ENCODE measurements at places on chromosomes 1 and 21. TPM values are rescaled to one million over a fixed set of nuclear protein-coding genes. Genes with fewer than 3 reads are reported as not detected.

CFHR4 gene
- not detected for total RNA-seq

DNA sequence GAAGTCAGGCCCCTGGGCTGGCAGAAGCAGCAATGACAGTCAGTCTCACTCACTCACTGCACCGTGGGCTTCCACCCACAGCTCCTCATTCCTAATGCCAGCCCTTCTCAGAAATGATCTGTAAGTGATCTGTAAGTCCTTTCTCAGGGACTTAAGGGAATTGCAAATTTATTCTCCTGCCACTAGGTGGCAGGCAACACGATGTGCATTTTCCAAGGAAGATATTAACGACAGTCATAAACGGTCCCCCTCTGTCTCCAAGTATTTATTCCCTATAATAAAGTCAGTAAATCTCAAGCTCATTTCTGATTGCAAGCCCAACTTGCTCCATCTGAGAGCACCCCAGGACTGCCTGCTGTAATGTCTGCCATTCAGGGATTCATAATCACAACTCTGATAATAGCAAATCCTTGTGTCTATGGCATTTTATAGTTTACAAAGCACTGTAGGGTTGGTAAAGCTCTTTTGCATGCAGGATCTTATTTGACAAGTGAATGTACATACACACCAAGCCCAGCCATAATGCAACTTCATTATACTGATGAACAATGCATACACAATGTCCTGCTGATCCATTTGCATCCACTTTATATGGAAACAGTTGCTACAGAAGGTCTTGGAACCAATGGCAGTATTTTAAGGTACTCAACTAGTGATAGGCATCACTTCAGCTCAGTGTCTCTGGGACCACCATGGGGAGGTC lies 380.5 kb upstream of the CAMK1G start:
- DNase-seq, result peak; percentile 46

VWA1 gene
- total RNA-seq, result 0.23 TPM

- DNase-seq, result no peak
These were observed 24.0 kb upstream of the CDC7 start for GRCh38 chr1:91476533-91477217.

DNA sequence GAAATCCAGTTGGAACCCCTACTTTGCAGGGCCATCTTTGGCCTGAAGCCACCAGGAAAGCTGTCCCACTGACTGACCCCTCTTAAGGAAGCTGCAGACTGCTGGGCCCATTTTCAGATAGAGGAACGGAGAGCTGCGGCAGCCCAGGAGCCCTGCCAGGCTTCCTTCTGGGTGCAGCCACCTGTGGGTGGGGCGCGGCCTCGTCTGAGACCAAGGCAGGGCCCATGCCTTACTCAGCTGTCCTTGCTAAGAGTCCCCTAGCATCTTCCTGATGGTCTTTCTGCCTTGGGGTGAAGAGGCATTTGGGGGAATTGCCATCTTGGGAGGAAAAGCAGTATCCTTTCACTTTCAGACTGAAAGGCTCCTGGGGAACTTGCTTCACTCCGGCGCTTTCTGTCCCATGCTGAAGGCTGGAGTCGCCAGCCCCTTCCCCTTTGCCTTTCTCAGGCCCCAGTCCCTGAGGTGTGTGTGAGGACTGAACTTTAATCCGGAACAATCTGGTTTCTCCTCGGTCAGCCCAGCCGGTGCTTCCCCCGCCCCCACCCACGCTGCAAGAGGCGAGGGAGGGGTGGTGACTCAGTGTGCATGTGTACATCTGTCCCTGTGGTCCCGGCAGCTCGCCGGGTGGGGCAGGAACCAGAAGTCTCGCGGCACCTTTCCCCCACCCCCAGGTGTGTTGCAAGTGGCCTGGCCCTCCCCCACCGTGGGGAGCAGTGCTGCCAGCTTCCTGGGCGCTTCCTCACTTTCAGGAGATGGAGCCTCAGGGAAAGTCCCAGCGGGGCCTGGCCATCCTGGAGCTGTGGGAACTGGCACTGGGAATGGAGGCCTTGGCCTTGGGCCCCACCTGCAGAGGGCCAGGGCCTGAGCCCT lies 5.1 kb downstream of the ZC3H12A start:
- peak; percentile 92 for DNase-seq

- no peak for DNase-seq
These were observed 196.1 kb upstream of the ESRRG start for GRCh38 chr1:216919060-216919970.

GRCh38 chr21:43818685-43819084 lies 29.3 kb downstream of the RRP1 start:
- no peak for DNase-seq

- DNase-seq, result no peak
These were observed 3.2 kb downstream of the IL23R start for GRCh38 chr1:67169496-67169895.

DNA sequence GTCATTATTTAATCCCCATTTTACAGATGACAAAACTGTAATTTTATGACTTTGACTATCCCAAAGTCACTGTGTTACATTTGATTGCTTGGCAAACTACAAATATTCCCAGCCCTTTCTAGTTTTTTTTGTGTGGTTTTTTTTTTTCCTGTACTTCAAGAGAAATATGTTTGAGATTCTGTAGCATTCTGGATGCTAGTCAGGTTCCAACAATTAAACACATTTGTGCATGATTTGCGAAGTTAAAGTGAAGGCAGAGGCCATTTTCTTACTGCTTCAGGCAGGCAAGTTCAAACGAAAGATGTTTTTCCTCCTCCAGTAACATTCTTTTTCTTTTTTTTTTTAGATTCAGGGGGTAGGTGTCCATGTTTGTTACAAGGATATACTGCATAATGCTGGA lies 107.9 kb upstream of the SERTAD4 start:
- DNase-seq, result no peak

PRAMEF9 gene
- not detected for total RNA-seq

GRCh38 chr1:149986486-149987296 lies 23.8 kb downstream of the OTUD7B start:
- DNase-seq, result peak; percentile 77

GRCh38 chr1:156691665-156692440 lies 13.5 kb downstream of the CRABP2 start:
- peak; percentile 52 for DNase-seq

HSPA6 gene
- total RNA-seq, result 1.5 TPM

DNA sequence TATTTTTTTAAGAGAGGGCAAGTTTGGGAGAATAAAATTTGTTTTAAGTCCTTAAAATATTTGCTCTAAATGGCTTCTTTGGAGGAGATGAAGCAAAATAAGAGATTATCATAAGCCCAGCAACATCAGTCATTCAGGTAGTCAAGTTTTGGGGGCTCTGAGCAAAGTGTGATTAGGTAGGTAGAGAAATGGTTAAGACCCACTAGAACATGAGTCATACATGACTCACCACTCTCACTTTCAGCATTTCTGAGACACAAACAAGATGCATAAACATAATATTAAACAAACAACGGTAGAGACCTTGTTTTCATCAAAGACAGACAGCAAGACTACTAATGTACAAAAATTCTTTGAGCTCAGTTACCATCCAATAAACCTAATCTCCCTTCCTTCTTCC lies 272.2 kb downstream of the LMO4 start:
- peak; percentile 5 for DNase-seq

DNA sequence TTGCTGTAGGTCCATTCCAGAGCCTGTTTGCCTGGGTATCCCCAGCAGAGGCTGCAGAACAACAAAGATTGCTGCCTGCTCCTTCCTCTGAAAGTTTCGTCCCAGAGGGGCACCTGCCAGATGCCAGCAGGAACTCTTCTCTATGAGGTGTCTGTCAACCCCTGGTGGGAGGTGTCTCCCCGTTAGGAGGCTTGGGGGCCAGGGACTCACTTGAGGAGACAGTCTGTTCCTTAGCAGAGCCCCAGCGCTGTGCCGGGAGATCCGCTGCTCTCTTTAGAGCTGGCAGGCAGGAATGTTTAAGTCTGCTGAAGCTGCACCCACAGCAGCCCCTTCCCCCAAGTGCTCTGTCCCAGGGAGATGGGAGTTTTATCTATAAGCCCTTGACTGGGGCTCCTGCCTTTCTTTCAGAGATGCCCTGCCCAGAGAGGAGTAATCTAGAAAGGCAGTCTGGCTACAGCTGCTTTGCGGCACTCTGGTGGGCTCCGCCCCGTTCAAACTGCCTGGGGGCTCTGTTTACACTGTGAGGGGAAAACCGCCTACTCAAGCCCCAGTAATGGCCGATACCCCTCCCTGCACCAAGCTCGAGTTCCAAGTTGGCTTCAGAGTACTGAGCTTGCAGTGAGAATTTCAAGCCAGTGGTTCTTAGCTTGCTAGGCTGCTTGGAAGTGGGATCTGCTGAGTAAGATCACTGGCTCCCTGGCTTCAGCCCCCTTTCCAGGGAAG lies 8.7 kb upstream of the SLC25A24 start:
- no peak for DNase-seq

GRCh38 chr21:29154270-29154669 lies 23.8 kb downstream of the MAP3K7CL start:
- DNase-seq, result no peak

GRCh38 chr1:165342587-165342986 lies 13.9 kb downstream of the LMX1A start:
- no peak for DNase-seq

TAS1R3 gene
- total RNA-seq, result 0.03 TPM

DNA sequence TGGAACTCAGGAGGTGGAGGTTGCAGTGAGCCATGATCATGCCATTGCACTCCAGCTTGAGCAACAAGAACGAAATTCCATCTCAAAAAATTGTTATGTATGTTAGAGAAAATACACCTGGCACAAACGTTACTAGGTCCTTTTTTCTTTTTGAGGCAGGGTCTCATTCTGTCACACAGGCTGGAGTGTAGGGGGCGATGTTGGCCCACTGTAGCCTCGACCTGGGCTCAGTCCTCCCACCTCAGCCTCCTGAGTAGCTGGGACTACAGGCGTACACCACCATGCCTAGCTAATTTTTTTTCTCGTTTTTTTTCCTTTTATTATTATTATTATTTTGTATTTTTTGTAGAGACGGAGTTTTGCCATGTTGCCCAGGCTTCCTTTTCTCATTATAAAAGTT lies 4.4 kb downstream of the HAX1 start:
- DNase-seq, result peak; percentile 20

GRCh38 chr21:30245061-30245460 lies 29.2 kb upstream of the CLDN8 start:
- DNase-seq, result no peak

GRCh38 chr1:161082996-161083747 lies 6.2 kb downstream of the NECTIN4 start:
- DNase-seq, result peak; percentile 93

DNA sequence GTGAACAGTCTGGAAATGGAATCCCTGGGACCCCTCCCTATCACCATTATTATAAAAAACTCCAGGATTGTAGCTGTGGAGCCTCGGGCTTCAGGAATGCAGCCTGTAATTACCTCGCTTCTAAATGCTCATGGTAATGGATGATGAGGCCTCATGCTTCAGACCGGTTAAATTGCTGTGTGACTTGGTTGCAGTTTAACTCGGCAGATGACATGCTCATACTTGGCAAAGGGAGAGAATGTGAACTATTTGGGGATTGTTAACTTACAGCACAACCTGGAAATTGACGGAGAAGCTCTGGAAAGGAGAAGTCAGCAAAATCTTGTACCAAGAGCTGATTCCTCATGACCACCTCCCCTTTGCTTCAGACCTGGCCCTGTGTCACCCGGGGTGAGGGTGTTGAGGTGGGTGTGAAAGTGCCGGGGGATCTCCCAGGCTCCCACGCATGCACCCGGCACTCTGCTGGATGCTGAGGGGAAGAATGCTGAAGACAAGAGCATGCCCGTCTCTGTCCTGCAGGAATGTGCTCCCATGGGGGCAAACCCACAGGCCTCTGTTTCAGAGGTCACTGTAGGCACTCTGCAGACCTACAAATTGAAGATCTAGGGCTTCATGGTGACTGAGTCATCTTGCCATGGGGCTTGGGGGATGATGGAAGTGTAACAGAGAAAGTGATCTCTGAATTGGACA lies 364.8 kb downstream of the RPS6KC1 start:
- DNase-seq, result no peak

- DNase-seq, result no peak
These were observed 149.6 kb downstream of the DISC1 start for GRCh38 chr1:231776010-231776756.

CELA2B gene
- not detected for total RNA-seq

- no peak for DNase-seq
These were observed 11.0 kb downstream of the SLC2A5 start for GRCh38 chr1:9058465-9058864.

SMIM11 gene
- total RNA-seq, result 31.8 TPM

- DNase-seq, result no peak
These were observed 56.4 kb downstream of the DIP2A start for GRCh38 chr21:46515109-46515508.

CCT3 gene
- total RNA-seq, result 472 TPM

GRCh38 chr1:106268070-106268469 lies 788.4 kb upstream of the PRMT6 start:
- DNase-seq, result peak; percentile 12

Measured in HT1080 (cell line).